ENCODE measurements at places on chromosomes 5 and 9. TPM values are rescaled to one million over a fixed set of nuclear protein-coding genes. Genes with fewer than 3 reads are reported as not detected.

SLC45A2 gene
- total RNA-seq: not detected

SLC4A9 gene
- total RNA-seq: not detected

SH2D3C gene
- total RNA-seq: 13.9 TPM

FRRS1L gene
- total RNA-seq: not detected

ARL14EPL gene
- not detected for total RNA-seq
